Natural killer cell (primary cell): ENCODE measurements at places on chromosomes 16 and 17. TPM values are rescaled to one million over a fixed set of nuclear protein-coding genes. Genes with fewer than 3 reads are reported as not detected.

The ALOX12B gene
- total RNA-seq = 0.29 TPM

The KRT27 gene
- not detected for total RNA-seq

The KCTD11 gene
- 8.3 TPM for total RNA-seq

DNA sequence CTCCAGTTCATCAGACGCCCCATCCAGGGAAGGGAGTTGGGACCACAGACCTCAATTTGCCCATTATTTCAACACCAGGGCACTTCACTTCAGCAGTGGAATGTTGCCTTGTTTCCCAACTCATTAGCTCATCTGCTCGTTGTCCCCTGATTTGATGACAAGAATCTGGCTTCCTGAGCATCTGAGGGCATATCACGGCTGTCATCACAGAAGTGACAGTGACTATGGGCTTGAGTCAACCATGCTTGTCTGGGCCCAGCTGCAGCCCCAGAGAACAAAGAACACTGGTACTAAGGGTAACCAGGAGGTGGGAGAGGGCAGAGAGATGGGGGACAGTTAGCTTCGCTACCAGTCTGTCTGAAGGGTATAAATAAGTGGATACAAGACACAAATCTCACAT is 266.0 kb upstream of the SDK2 start:
- DNase-seq = no peak

DNA sequence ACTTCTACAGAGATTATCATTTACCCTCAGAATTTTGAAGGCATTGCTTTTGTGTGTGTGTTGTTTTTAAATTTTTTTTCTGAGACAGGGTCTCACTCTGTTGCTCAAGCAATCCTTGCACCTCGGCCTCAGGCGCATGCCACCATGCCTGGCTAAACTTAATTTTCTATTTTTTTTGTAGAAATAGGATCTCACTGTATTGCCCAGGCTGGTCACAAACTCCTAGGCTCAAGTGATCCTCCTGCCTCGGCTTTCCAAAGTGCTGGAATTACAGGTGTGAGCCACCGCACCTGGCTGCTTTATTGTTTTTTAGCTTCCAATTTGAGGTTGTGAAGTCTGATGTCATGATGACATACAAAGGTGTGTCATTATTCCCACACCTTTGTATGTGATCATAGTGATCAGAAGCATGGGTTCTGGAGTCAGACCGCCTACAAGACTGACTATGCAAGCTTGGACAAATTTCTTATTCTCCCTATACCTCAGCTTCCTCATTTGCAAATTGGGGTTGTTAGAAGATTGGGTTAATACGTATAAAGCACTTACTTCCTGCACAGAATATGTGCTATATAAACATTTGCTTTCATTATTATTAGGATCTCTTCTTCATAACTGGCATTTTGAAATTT is 5.8 kb downstream of the SEPHS2 start:
- DNase-seq = no peak

DNA sequence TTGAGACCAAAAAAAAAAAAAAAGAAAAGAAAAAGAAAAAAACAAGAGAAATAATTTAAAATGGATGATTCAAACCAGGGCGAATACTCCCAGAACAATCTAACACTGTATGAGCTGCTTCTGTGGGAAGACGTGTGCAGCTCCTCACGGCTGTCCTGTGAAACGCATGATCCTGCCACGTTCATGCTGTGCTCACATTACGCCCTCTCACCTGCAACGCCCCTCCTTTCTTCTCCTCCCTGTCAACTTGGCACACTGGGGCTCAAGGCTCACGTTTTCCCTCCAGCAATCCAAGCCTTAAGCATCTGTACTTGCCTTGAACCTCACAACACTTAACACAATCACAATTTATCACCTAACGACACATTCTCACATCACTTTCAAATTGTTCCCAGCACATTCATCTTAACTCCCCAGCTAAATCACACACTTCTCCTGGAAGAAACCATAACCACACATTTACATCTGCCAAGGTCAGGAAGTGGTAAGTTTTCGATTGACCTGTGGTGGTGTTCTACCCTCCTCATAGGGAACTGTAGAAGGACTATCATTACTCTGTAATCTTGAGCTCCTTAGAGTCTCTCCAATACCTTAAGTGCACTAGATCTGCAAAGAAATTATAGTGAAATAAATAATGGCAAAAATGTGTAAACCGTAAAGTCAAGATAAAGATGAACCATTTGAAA is 29.1 kb downstream of the MBTPS1 start:
- DNase-seq = no peak

GRCh38 chr16:86751076-86752030 is 173.0 kb downstream of the FOXL1 start:
- no peak for DNase-seq

The ITGAD gene
- total RNA-seq = 1.0 TPM

GRCh38 chr16:56145369-56145768 is 45.9 kb upstream of the GNAO1 start:
- DNase-seq = no peak

GRCh38 chr16:49937886-49938285 is 82.0 kb upstream of the ZNF423 start:
- no peak for DNase-seq

GRCh38 chr16:48574766-48575165 is 35.2 kb downstream of the N4BP1 start:
- no peak for DNase-seq

DNA sequence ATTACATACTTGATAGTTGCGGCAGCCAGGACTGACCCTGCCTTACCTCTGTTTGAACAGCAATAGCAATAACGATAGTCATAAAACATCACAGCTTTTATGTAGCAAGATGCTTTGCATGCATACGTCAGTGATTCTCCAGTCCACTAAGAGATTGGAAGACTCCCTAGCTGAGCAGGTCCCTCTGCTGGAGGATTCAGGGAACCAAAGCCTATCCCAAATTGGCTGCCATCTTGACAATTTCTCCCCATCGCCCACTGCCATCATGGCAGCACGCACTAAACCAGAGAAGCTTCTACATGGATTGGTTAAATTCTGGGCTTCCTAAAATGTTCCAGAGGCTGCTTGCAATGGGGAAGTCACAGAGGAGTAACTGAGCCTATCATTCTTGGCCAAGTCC is 360.6 kb upstream of the XYLT1 start:
- no peak for DNase-seq

The EVI2A gene
- total RNA-seq = 32.4 TPM

- no peak for DNase-seq
Observed at GRCh38 chr16:30096862-30097563, 1.0 kb upstream of the YPEL3 start.

DNA sequence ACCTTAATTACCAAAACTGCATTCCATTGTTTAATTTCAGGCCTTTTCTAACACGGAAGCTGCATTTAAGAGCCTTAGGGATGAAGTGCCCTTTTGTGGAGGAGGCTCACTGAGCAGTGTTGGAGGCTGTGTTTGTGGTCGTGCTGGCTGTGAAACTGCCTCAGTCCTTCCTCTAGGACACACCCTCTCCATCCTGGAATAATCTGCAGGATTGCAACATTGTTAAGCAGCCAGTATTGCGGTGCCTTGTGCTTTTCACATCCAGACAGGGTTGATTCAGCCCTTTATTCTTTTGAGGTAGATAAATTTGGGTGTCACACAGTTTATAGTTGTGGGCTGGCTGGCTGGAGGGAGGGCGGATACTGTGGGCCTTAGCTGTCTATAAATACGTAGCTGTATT is 141.6 kb downstream of the CDRT15L2 start:
- no peak for DNase-seq

The TPSAB1 gene
- 13.4 TPM for total RNA-seq

DNA sequence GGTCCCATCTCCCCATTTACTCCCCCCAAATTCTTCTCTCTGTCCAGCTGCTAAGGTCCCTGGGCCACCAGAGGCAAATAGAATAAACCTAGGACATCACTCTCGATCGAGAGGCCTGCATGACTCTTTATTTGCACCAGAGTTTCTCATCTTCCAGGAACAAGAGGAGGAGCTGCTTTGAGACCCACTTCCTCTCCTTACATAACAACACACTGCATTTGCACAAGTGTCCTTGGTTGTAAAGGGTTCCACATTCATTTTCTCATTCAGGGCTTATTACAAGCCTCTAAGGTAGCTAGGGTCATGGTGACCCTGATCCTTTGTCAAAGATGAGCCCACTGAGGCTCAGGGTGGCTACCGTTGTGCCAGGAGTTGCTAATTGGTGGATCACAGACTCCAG is 38.1 kb upstream of the RHOT1 start:
- peak; percentile 29 for DNase-seq

GRCh38 chr17:57612202-57613071 is 132.7 kb downstream of the CCDC182 start:
- DNase-seq = peak; percentile 70

DNA sequence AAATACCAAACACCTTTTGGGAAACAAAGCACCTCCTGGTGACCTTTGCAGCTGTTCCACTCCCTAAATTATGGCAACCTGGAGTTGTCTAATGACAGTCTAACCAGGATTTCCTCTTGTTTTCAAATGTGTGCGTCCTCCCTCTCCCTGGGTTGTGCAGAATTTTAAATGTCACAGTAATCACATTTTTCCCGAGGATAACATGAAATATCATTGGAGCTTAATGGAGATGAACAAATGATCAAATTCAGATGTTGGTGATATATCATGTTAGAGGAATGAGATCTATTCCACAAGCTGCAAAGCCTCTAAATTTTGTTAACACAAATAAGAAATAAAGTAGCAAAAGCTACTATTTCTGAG is 86.9 kb upstream of the HLF start:
- DNase-seq = no peak

DNA sequence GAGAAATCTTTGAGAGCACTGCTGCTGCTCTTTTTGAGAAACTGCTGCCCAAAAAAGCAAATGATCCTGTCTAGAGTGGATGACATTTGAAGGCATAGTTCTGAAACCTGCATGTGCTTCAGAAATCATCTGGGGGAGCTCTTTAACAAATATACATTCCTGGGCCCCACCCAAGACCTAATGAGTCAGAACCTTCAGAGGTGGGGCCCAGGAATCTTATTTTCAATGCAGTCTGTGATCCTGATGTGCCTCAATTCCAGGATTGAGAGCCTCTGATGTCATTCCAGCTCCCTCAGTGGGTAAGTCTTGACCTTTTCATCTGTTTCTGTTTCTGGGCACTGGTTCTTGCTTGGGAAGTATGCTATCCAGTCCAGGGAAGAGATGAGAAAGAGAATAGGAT is 42.3 kb downstream of the HNF1B start:
- DNase-seq = no peak

DNA sequence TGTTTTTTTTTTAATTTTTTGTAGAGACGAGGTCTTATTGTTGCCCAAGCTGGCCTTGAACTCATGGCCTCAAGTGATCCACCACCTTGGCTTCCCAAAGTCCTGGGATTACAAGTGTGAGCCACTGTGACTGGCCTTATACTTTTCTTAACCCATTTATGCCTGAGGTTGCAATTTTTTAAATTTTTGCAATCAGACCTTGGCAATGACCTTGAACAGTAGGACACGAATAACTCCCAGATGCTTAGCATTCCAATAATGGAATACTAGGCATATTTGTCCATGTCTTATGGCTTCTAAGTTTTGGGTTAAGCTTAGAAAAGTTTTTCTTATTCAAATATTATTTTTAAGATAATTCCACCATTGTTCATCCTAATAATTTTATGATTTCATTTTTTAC is 28.3 kb upstream of the TMEM97 start:
- no peak for DNase-seq
